Stimulated activated CD8-positive, alpha-beta memory T cell treated with anti-CD3 and anti-CD28 coated beads, Interleukin-4, amount 100 ng/mL, for 1 hour (primary cell): ENCODE measurements at places on chromosomes 11 and 22.

DNA sequence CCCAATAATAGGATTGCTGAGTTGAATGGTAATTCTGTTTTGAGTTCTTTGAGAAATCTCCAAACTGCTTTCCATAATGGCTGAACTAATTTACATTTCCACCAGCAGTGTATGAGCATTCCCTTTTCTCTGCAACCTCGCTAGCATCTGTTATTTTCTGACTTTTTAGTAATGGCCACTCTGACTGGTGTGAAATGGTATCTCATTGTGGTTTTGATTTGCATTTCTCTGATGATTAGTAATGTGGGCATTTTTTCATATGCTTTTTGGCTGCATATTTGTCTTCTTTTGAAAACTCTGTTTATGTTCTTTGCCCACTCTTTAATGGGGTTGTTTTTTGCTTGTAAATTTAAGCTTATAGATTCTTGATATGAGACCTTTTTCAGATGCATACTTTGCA is 97.4 kb downstream of the FDX1 start:
- DNase-seq: no peak

GRCh38 chr11:66228521-66228920 is 39.9 kb upstream of the RAB1B start:
- DNase-seq: no peak

DNA sequence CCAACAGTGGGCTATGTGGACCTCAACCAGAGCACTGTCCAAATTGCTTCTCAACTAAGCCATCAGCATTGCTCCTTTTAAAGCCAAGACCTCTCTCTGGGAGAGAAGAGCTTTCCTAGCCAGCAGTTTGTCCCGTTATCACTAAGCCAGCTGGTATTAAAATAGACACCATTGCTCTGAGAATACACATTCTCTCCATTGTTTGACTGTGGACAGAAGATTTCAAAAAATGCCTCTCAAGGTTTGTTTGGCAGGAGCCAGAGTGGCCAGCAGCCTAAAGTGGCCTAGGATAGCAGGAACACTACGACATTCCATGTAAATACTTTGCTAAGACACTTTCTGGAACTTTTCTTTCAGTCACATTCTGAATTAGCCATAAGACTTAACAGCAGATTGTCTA is 41.3 kb downstream of the EIF4ENIF1 start:
- DNase-seq: no peak

DNA sequence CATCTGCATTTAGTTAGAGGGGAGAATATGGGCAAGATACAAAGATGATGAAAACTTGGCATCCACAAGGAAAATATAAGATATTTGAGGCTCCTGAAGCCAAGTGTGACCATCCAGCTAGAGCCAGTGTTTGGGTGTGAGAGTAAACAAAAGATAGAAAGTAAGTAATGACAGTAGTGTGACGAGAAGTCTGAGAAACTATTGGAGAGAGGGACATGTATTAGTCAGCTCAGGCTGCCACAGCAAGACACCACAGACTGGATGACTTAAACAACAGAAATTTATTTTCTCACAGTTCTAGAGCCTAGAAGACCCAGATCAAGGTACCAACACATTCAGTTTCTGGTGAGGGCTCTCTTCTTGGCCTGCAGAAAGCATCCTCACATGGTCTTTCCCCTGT is 6.4 kb upstream of the CCKBR start:
- DNase-seq: no peak

DNA sequence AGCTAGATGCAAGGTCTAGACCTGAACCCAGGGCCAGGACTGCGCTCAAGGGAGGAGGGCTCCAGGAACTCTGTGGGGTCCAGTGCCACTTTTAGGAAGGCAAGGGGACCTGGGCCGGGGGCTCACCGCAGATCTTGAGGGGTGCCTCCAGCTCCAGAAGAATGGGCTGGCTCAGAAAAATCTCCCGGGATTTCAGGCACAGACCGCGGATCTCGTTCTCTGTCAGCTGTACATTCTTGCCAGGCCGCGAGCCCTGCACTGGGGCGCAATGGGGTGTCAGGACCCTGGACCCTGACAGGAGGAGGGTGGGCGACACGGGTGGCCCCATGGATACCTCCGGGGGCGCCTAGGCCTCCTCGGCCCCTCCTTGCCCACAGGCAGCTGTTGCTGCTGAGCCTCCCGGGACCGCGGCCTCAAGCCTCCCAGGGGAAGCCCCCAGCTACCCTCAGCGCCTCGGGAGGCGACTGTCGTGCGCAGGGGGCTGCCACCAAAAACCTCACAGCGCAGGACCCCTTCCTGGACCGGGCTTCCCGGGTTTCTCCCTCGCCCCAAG is 640 bp downstream of the PPP1CA start:
- no peak for DNase-seq

DNA sequence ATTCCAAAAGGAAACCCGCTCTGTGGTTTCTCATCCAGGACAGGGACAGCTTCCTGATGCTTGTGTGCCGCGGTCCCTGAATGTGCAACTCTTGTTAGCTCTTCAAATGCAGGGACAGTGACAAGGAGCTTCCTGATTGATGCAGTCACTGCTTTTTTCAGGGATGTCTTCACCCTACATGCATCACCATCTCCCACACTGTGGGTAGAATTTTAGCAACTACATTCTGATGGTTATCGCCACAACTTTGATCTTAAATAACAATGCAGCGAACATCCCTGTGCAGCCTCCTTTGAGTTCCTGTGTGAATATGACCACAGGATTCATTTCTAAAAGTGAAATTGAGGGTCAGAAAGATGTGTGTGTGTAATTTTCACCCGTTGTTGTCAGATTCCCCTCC is 115.0 kb downstream of the GGTLC2 start:
- no peak for DNase-seq
